ENCODE measurements at places on chromosomes 6 and 20. TPM values are rescaled to one million over a fixed set of nuclear protein-coding genes. Genes with fewer than 3 reads are reported as not detected.
A peak's percentile ranks its signal among the peaks of the same experiment; 100 is the strongest.

The PTGIS gene
- total RNA-seq: not detected

The FAXC gene
- total RNA-seq: not detected

The BTN1A1 gene
- not detected for total RNA-seq

GRCh38 chr20:57998981-57999464, 229.4 kb downstream of the ANKRD60 start:
- no peak overlapping the region for H3K4me3 ChIP-seq
- no peaks in the 10 kb centered on the region for H3K4me1 ChIP-seq
- no peaks in the 10 kb centered on the region for H3K36me3 ChIP-seq
- H3K27ac ChIP-seq: no peak overlapping the region
- no peak for DNase-seq

- no peak overlapping the region for H3K4me3 ChIP-seq
- no peaks in the 10 kb centered on the region for H3K4me1 ChIP-seq
- no peaks in the 10 kb centered on the region for H3K27me3 ChIP-seq
- peaks cover 6% of the 10 kb centered on the region for H3K36me3 ChIP-seq
These were observed 71.3 kb downstream of the ARHGAP18 start for GRCh38 chr6:129638686-129639085.

DNA sequence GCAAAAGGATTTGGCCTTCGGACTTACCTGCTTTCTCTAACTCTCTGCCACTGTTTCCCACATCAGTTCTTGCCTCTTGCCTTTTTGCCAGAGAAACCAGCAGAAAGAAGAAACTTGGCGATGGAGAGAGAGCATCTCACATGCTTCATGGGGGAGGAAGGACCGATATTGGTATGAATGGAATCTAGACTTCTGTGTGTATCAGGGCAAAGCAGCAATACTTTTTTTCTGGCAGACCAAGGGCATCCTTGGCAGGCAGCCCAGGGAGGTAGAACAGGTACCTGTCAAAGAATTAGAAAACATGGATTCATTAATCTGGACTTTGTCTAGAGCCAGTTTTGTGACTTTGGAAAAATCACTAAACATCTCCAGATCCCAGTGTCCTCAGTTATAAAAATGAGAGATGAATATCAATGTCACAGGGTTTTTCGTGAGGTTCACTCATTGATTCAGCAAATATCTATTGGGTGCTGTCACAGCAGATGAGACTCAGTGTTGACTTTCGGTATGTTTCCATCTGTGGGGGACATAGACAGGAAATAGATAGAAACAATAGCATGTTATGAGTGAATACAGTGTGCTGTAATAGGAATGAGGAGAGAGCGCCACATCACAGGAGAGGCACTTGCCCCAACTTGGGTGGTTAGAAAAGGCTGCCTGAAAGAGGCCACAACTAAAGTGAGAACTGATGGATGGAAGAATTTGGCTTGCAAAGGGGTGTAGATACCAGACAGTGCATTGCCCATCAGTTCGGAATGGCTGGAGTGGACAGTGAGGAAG, 114.1 kb downstream of the CD83 start:
- H3K4me3 ChIP-seq: no peak overlapping the region
- no peaks in the 10 kb centered on the region for H3K27me3 ChIP-seq
- no peak overlapping the region for H3K27ac ChIP-seq
- H3K4me1 ChIP-seq: no peaks in the 10 kb centered on the region
- no peak for DNase-seq

DNA sequence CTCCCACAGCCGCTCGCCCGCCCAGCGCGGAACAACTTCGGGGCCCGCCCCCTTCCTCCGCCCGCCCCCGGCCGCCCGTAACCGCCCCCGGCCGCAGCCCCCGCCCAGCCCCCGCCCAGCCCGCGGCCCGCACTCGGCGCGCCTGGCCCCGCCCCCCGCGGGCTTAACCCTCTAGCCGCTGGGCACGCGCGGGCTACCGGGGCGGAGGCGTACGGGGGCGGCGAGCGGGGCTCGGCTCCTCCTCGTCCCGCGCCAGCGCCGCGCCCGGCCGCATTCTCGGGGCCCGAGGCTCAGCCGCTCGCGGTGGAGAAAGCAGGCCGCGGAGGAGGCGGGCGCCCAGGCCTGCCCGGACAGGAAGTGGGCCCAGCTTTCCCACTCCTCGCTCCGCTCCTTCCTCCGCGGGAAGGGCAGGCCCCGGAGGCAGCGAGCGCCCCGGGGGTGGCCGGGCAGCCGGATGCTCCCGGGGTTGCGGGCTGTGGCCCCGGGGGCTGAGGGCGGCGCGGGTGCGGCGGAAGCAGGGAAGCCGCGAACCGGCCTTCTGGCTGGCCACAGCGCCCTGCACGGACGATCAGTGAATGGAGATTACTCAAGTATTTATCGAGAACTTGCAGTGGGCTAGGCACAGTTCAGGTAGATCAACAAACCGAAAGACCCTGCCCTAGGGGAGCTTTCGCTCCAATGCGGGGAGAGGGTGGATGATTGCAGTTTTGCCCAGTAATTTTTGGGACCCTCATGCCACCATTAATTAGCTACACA, at the start of gene TRAM2:
TSS of gene TRAM2 (minus strand) at position 39 of the 756 bp plus-strand sequence. CDS start 145 bp downstream, outside the sequence.
- DNase-seq: peak; percentile 80
- peak within 1 kb of the TSS; percentile 71 for H3K27ac ChIP-seq
- H3K27me3 ChIP-seq: no peaks in the 10 kb centered on the region

The HLA-DQA2 gene
- total RNA-seq: 0.32 TPM

- H3K4me1 ChIP-seq: no peaks in the 10 kb centered on the region
- H3K36me3 ChIP-seq: no peaks in the 10 kb centered on the region
- no peaks in the 10 kb centered on the region for H3K27me3 ChIP-seq
- no peak overlapping the region for H3K4me3 ChIP-seq
- no peak for DNase-seq
These were observed 315.2 kb upstream of the SOX4 start for GRCh38 chr6:21278375-21278745.

The PARD6B gene
- total RNA-seq: 5.0 TPM

DNA sequence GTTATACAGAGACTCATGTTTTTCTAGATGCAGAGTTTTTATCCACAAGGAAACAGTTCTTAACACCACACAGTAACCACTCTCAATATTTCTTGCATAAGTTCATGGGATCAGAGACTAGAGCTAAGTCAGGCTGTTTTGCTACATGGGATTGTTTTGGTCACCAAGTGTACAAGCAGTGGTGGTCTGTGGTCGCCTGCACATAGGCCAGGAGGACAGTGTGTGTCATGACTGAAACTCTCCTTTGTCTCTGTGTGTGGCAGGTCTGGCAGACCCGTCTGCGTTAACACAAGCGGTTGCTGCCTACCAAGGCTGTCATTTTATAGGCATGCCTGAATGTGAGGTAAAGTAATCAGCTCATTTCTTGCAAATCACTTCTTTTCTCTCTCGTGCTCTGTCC, 18.9 kb downstream of the WRNIP1 start:
- H3K36me3 ChIP-seq: peaks cover 57% of the 10 kb centered on the region
- H3K4me1 ChIP-seq: no peaks in the 10 kb centered on the region
- no peak overlapping the region for H3K4me3 ChIP-seq
- H3K27me3 ChIP-seq: no peaks in the 10 kb centered on the region

DNA sequence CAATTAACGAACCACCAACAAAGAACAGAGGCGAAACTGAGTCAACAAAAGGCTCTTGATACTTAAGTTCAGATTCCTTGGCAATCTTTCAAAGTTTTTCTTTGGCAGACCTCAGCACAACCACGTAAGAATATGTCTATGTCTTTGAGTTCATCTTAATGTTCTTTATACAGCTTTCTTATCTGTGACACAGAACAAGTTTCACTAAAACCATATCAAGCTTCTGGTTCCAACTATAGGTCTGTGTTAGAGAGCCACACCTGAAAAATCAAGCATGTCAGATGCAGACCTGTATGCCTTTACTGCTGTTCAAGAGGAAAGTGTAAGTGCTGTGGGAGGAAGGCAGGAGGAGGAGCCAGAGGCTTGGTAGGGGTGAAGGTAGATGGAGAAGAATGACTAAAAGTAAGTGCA, 271.3 kb downstream of the KHDC1L start:
- no peaks in the 10 kb centered on the region for H3K36me3 ChIP-seq
- no peak for DNase-seq
- no peak overlapping the region for H3K4me3 ChIP-seq
- no peaks in the 10 kb centered on the region for H3K4me1 ChIP-seq
- no peaks in the 10 kb centered on the region for H3K27me3 ChIP-seq

DNA sequence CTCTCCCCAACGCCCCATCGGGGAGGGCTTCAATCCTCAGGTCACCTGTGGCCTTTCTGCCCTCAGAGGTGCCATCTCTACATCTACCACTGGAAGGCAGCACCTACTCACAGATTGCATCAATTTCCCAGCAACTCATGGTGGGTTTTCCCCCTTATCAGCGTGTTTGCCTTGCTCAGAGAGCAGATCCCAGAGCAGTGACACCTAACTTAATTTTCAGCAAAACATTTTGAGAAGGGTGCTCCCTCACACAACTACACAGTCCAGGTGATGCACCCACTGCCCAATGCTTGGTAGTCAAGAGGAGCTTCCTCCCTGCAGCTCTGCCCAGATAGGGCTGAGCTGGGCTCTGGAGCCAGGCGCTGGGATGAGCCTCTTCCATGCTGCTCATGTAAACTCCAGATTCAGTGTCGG, 48.2 kb downstream of the PLG start:
- H3K36me3 ChIP-seq: no peaks in the 10 kb centered on the region
- no peak for DNase-seq
- H3K4me1 ChIP-seq: no peaks in the 10 kb centered on the region
- H3K4me3 ChIP-seq: no peak overlapping the region

The ID4 gene
- total RNA-seq: not detected

- peaks cover 8% of the 10 kb centered on the region for H3K4me1 ChIP-seq
- H3K27me3 ChIP-seq: no peaks in the 10 kb centered on the region
- peaks cover 17% of the 10 kb centered on the region for H3K36me3 ChIP-seq
- no peak overlapping the region for H3K27ac ChIP-seq
- DNase-seq: peak; percentile 17
These were observed 440.8 kb downstream of the UTRN start for GRCh38 chr6:144725736-144726522.

- no peaks in the 10 kb centered on the region for H3K27me3 ChIP-seq
- DNase-seq: no peak
- H3K4me3 ChIP-seq: no peak overlapping the region
- peaks cover 4% of the 10 kb centered on the region for H3K4me1 ChIP-seq
- H3K36me3 ChIP-seq: no peaks in the 10 kb centered on the region
- no peak overlapping the region for H3K27ac ChIP-seq
These were observed 68.9 kb upstream of the SCGN start for GRCh38 chr6:25583099-25583498.

The BPIFA1 gene
- total RNA-seq: not detected

DNA sequence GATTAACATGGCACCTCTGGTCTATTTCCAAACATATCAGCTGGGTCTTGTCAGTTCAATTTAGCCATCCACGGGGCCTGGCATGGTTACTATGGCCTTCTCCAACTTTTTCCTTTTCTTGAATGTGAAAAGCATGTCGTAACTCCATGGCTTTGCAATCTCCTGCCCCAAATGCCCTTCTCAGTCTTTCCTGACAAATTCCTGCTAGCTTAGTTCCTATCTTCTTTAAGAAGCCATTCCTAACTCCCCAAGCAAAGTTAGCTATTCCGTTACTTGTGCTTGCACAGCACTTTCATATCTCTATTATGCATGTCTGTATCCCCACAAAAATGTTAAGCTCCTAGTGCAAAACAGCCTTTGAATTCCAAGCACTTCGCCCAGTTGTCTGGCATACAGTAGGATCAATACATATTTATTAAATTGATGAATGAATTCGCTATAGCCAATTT, 105.6 kb downstream of the AIG1 start:
- no peaks in the 10 kb centered on the region for H3K4me1 ChIP-seq
- H3K4me3 ChIP-seq: no peak overlapping the region
- no peak for DNase-seq
- H3K36me3 ChIP-seq: peaks cover 4% of the 10 kb centered on the region
- H3K27me3 ChIP-seq: no peaks in the 10 kb centered on the region
- H3K27ac ChIP-seq: no peak overlapping the region

DNA sequence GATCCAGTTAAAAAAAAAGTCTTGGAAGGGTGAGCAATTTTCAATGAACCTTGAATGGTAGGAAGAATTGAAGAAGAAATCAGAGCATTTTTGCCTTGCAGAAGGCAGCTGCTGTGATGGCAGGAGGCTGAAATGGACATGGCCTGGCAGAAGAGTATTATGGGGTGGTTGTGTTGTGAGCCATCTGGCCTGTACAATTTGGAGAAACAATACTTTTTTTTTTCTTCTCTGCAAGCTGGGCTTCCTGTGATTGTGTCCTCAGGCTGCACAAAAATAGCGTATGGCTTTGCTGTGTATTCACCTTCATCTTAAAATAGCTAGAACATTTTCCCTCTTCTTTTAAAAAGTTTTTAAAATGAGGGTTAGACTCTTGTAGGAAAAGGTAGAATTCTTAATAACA, 21.4 kb downstream of the SYCP2L start:
- no peak overlapping the region for H3K4me3 ChIP-seq
- no peaks in the 10 kb centered on the region for H3K27me3 ChIP-seq
- no peak overlapping the region for H3K27ac ChIP-seq
- no peaks in the 10 kb centered on the region for H3K36me3 ChIP-seq

- H3K27me3 ChIP-seq: no peaks in the 10 kb centered on the region
- peaks cover 18% of the 10 kb centered on the region for H3K36me3 ChIP-seq
- DNase-seq: no peak
- no peaks in the 10 kb centered on the region for H3K4me1 ChIP-seq
- no peak overlapping the region for H3K27ac ChIP-seq
These were observed 37.4 kb upstream of the RPL7L1 start for GRCh38 chr6:42841844-42842584.

GRCh38 chr6:90285042-90285481, 11.6 kb downstream of the BACH2 start:
- peaks cover 6% of the 10 kb centered on the region for H3K27me3 ChIP-seq
- H3K27ac ChIP-seq: peak overlapping the region; percentile 68
- peaks cover 30% of the 10 kb centered on the region for H3K4me1 ChIP-seq

DNA sequence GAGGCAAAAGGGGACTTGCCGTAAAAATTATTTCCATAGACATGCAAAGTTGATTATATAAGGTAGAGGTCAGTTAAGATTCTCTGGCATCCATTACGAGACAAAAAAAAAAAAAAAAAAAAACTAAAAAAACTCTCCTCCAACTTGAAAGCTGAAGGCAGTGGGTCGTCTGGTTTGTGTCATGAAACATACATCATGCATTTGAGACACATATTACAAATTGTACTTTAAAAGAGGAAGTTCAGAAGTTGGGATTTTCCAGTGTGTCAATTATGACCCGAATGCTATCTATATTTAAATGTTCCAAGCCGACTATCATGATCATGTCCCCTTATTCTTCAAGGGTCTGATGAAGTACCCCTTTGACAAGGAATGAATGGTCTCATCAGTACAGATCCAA, 125.1 kb downstream of the ZNF217 start:
- no peak overlapping the region for H3K27ac ChIP-seq
- no peaks in the 10 kb centered on the region for H3K4me1 ChIP-seq
- DNase-seq: no peak

DNA sequence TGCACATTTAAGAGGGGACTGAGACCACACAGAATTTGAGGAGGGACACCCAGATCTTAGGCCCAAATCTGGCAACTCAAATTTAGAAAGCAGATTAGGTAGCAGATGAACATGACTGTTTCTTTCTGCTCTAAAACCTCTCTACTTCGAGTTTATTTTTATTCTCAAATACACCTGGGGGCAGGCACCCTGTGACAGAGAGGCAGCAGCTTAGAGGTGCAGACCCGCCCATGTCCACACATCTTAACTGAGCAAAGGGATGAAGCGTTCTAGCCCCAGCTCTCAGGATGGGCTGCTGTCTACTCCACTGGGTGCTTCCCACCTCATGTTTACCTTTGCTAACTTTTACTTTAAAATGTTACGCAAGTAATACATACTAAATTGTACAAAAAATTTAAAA, 125.0 kb downstream of the SLC23A2 start:
- H3K36me3 ChIP-seq: peaks cover 33% of the 10 kb centered on the region
- no peak for DNase-seq
- H3K4me3 ChIP-seq: no peak overlapping the region
- H3K27ac ChIP-seq: no peak overlapping the region

All from CD4-positive, CD25-positive, alpha-beta regulatory T cell (primary cell).